Common myeloid progenitor, CD34-positive (primary cell): ENCODE measurements at places on chromosomes 7 and 10.

DNA sequence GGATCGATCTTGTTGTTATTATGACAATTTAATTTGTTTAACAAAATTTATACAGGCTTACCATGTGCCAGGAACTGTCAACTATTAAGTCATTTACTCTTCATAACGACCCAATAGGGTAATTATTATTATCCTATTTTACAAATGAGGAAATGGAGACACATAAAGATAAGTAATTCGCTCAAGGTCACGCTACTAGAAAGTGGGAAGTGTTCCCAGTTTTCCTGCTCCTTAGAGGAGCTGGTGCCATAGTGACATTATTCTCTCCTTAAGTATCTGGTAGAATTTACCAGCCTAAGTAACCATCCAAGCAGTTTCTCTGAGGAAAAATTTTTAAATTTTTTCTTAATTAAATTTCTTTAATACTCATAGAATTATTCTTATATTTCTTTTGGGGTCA, 360.9 kb upstream of the RNF32 start:
- no peaks in the 10 kb centered on the region for H3K27me3 ChIP-seq
- no peak overlapping the region for H3K4me3 ChIP-seq
- no peak for DNase-seq
- no peaks in the 10 kb centered on the region for H3K4me1 ChIP-seq
- H3K36me3 ChIP-seq, result no peaks in the 10 kb centered on the region
- H3K27ac ChIP-seq, result no peak overlapping the region

- H3K36me3 ChIP-seq, result no peaks in the 10 kb centered on the region
- H3K4me1 ChIP-seq, result no peaks in the 10 kb centered on the region
- no peaks in the 10 kb centered on the region for H3K27me3 ChIP-seq
- no peak overlapping the region for H3K4me3 ChIP-seq
Measured at GRCh38 chr10:14162061-14162460, 168.7 kb downstream of the FRMD4A start.

GRCh38 chr10:103064956-103065355, 128.1 kb downstream of the NT5C2 start:
- no peak overlapping the region for H3K27ac ChIP-seq
- H3K4me1 ChIP-seq, result peaks cover 3% of the 10 kb centered on the region
- no peak for DNase-seq
- H3K4me3 ChIP-seq, result no peak overlapping the region
- H3K27me3 ChIP-seq, result no peaks in the 10 kb centered on the region
- no peaks in the 10 kb centered on the region for H3K36me3 ChIP-seq

DNA sequence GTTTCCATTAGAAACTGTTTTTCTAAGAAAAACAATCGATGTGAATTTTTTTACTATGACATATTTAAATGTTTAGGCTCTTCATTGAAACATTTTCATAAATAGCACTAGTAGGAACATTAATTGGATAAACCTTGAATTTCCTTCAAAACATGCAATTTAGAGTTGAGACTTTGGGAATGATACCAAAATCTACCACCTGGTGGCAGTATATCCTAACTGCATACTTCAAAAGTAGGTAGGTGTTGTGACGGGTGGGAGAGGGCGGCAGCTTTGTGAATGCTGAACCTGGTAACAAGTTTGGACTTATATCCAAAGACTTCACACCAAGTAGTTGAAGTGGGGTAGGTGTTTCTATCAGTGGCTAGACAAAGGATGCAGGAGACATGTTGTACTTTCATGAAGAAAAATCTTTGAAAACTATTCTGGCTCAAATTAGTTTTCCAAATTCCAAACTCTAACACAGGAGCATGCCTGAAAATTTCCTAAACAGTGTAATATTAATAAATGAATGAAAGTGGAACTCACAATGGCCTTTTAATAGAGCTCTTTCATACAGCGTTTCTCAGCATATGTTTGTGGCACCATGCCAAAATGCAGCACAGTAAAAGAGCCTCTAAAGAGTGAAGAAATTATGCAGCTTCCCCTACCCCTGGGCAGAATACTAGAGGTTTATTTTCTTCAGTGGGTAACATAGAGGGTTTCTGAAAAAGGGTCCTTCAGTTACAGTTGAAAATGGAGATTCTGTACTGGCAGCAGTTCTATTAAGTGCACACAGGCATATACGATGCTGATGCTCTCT, 201.0 kb upstream of the TPK1 start:
- DNase-seq, result peak; percentile 73
- H3K36me3 ChIP-seq, result no peaks in the 10 kb centered on the region
- H3K4me3 ChIP-seq, result no peak overlapping the region

DNA sequence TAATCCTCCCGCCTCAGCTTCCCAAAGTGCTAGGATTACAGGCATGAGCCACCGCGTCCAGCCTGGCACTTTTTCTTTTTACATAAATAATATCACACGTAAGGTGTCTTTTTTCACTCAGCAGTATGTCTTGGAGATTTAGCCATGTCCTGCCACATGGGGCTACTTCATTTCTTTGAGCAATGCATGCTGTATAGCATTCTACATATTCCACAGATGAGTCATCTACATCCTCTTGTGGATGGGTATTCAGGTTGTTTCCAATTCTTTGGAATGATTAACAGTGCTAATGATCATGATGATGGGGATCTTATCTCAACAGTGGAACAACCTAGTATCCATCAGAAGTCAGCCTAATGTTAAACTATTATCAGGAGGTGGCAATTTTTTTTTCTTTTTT, 50.8 kb downstream of the ZNF503 start:
- no peak overlapping the region for H3K27ac ChIP-seq
- no peaks in the 10 kb centered on the region for H3K4me1 ChIP-seq
- no peaks in the 10 kb centered on the region for H3K36me3 ChIP-seq
- H3K4me3 ChIP-seq, result no peak overlapping the region
- peaks cover 2% of the 10 kb centered on the region for H3K27me3 ChIP-seq

DNA sequence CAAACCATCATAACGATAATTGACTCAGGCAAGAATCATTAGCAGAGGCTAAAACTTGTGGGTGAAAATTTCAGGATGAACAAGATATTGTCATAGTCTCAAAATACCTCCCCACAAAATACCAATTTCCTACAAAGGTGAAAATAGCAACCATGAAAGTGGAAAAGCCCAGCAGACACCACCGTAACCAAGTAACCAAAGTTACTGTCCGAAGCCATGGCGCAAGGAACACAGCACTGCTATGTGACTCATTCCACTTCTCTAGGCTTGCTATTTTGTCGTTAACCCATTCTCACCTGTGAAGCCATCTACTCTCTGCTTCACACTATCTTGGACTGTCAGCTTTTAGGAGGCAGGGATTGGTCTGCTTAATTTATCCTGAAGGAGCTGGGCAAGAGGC, 113.8 kb upstream of the CACUL1 start:
- no peak overlapping the region for H3K27ac ChIP-seq
- no peak for DNase-seq
- H3K4me3 ChIP-seq, result no peak overlapping the region
- H3K36me3 ChIP-seq, result no peaks in the 10 kb centered on the region
- H3K27me3 ChIP-seq, result no peaks in the 10 kb centered on the region
- no peaks in the 10 kb centered on the region for H3K4me1 ChIP-seq
